Activated CD8-positive, alpha-beta memory T cell treated with anti-CD3 and anti-CD28 coated beads for 4 hours (primary cell): ENCODE measurements at places on chromosomes 4 and X.

GRCh38 chr4:184457535-184458249 is 16.7 kb downstream of the IRF2 start:
- no peak for DNase-seq

GRCh38 chr4:151324752-151325110 is 674 bp downstream of the SH3D19 start:
- no peak for DNase-seq

DNA sequence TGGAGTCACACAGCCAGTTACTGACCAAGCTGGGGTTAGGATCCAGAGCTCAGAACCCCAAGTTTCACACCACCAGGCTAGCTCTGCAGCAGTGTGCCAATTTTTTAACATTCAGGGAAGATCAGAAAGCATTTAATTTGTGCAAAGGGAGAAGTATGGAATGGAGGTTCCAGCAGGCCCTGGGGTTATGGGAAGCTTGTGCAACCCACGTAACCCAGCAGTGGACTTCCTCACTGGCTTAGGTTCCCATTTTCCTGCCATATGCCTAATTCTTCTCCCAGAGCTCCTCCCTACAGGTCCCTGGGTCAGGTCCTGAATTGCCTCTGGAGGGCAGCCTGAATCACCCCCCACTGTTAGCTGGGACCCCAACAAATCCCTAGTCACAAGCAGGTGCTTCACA is 14.0 kb downstream of the APLN start:
- no peak for DNase-seq

DNA sequence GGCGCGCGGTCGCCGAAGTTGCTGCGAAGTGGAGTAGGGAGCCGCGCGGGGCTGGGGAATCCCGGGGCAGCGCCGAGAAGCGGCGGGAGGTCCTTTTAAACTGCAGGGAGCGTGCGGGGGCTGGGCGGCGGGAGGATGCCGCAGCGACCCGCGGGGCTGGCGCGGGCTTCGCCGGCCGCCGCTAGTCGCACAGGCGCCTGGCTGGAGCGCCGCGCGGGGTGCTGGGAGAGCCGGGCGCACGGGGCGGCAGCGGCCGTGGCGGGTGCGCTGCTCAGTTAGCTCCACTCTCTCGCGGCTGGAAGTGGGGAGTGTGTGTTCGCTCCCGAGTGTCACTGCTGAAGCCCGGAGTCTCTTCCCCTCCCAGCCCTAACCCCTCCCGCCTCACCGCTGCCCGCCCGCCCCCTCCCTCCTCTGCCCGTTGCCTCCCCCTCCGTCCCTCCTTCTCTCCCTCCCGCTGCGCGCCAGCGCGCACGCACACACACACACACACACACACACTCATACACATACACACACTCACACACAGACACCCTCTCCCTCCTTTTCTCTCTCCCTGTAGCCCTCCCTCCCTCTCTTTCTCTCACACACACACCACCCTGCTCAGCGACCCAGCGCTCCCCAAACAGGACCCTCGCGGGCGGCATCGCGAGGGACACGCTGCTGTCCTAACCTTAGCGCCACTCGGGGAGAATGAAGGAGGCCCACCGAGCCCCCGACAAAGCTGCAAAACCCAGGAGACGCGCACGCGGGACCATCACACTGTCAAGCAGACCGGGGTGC is at the start of gene NDNF:
NDNF (minus strand) TSS at position 312 of the 780 bp plus-strand sequence. CDS start 26,698 bp downstream, outside the sequence.
- DNase-seq: no peak

DNA sequence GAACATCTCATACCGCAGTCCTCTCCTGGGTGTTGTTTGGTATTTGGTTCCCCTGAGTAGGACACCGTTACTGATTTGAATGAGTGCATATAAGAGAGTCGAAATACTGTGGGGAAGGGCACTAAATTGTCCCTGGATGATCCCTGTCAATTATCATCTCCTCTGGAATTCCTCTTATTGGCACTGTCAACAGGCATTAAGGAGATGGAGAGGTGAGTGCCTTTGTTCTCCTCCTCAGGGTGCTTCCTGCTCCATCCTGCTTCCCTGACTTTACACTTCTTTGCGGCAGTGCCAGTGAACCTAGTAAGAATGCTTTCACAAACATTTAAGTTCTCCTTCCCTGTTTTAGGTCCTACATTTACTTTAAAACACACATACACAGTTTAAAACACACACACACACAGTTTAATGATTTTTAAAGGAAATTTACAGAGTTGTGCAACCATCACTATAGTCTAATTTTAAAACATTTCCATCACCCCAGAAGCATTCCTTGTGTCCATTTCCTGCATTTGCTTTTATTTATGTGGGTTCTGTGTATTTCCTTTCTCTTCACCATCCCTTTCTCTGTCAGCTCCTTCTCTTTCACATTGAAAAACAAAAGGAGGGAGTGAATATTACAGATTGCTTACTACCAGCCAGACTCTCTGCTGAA is 20.9 kb upstream of the ZRSR2 start:
- DNase-seq: no peak

DNA sequence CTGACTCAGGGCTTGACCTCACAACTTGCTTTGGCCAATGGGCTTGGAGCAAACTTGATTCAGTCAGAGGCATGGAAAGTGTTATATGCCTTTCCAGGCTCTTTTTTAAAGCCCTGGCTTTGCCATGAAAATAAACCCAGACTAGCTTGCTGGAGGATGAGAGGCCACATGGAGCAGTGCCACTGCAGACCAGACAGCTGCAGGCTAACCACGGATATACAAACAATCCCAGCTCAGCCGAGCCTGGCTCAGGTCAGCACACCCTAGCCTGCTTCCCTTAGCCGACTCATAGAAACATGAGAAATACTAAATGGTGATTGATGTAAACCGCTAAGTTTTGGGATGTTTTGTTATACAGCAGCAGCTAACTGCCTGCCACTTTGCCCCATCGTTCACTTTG is 345.1 kb downstream of the ARHGAP10 start:
- no peak for DNase-seq

GRCh38 chrX:150767475-150768131 is 74.4 kb downstream of the MTMR1 start:
- no peak for DNase-seq

DNA sequence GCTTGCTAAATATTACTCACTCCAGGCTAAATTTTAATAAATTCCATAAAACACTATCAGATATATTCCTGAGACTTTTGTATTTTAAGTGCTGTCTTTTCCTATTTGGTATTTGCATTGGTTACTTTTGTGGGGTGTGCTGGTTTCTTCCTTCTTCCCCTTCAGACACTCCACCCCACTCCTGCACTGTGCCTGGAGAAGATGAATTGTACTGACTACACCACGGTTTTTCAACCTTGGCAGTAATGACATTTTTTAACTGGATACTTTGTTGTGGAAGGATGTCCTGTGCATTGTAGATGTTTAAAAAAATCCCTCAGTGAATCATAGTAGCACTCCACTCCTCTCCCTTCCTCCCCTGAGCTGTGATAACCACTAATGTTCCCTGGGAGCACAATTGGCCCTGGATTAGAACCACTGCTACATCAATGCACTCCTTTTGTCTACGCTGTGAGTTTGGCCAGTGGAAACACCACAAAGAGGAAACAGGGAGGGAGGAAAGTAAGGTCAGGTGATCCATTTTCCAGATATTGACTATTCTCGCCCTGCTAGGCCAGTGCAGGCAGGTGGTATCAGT is 36.3 kb downstream of the SNCA start:
- no peak for DNase-seq

- DNase-seq: no peak
These were observed 85.1 kb downstream of the APBB2 start for GRCh38 chr4:41129128-41129754.

DNA sequence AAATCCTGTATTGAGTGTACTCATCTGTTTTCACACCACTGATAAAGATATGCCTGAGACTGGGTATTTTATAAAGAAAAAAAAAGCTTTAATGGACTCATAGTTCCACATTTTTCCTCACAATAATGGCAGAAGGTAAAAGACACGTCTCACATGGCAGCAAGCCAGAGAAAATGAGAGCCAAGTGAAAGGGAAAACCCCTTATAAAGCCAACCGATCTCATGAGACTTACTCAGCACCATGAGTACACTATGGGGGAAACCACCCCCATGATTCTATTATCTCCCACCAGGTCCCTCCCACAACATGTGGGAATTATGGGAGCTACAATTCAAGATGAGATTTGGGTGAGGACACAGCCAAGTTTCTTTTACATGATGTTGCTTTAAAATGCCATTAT is 171.9 kb downstream of the GALNTL6 start:
- no peak for DNase-seq

DNA sequence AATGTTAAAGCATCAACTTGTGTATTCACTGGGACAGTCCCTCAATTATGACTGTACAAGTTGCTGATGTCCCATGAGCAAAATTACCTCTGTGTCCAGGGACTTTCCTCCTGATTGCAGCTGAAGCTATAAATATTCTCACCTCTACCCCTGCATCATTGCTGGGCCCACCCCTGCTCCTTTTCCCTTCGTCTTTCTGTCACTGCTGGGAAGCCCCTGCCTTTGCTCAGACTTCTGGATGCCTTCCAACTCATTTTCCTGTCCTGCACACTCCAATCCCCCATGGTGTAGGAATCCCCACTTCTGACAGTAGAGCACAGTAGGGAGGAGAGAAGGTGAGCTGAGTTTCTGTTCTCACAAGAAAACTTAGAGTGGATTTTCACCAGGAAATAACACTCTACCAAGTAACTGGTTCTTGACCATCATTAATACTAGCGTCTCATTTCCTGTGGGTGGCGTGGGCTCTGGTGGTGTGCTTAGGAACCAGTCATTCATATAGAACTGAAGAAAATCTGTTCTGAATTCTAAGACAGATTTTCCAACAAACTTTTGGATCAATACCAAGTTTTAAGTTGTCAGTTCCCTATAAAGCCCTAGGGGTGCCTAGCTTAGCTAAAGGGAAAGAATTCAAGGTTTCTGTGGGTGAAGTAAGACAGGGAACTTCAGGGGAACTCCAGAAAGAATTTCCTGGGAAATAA is 136.2 kb upstream of the MED14 start:
- no peak for DNase-seq
